Glutamatergic neuron (in vitro differentiated cells): ENCODE measurements at places on chromosomes 7 and 10. TPM values are rescaled to one million over a fixed set of nuclear protein-coding genes. Genes with fewer than 3 reads are reported as not detected.
A peak's percentile ranks its signal among the peaks of the same experiment; 100 is the strongest.

GRCh38 chr7:16484453-16485158 lies 19.1 kb upstream of the SOSTDC1 start:
- H3K4me1 ChIP-seq, result no peaks in the 10 kb centered on the region
- H3K36me3 ChIP-seq, result no peaks in the 10 kb centered on the region
- H3K4me3 ChIP-seq, result no peak overlapping the region
- no peak overlapping the region for H3K27ac ChIP-seq
- peaks cover 1% of the 10 kb centered on the region for H3K27me3 ChIP-seq

- DNase-seq, result peak; percentile 75
- H3K4me3 ChIP-seq, result no peak overlapping the region
- H3K27me3 ChIP-seq, result peaks cover 13% of the 10 kb centered on the region
These were observed 33.9 kb upstream of the SLC29A3 start for GRCh38 chr10:71285180-71285545.

GRCh38 chr10:129655007-129655678 lies 188.1 kb downstream of the MGMT start:
- DNase-seq, result no peak
- peaks cover 3% of the 10 kb centered on the region for H3K27me3 ChIP-seq
- H3K27ac ChIP-seq, result no peak overlapping the region

The PRPS1L1 gene
- total RNA-seq, result not detected

The TMEM130 gene
- total RNA-seq, result 7.8 TPM
